MG63 (cell line): ENCODE measurements at places on chromosomes 5 and 9. TPM values are rescaled to one million over a fixed set of nuclear protein-coding genes. Genes with fewer than 3 reads are reported as not detected.

PCA3 gene
- total RNA-seq: not detected in 2 replicates

PLPPR1 gene
- not detected in 2 replicates for total RNA-seq

FGF10 gene
- not detected in 2 replicates for total RNA-seq

FRMPD1 gene
- total RNA-seq: not detected in 2 replicates

GRXCR2 gene
- not detected in 2 replicates for total RNA-seq

ROPN1L gene
- total RNA-seq: 3.0 and 5.4 TPM in 2 replicates

FGD3 gene
- total RNA-seq: not detected in 2 replicates

SVEP1 gene
- 38.1 and 40.0 TPM in 2 replicates for total RNA-seq

SAXO1 gene
- total RNA-seq: not detected in 2 replicates

SPEF2 gene
- 4.2 and 9.1 TPM in 2 replicates for total RNA-seq

DOK3 gene
- 0.92 TPM in 1 of 2 replicates, not detected in the other for total RNA-seq

KIF4B gene
- total RNA-seq: 0.03 and 0.10 TPM in 2 replicates

FABP6 gene
- total RNA-seq: 2.6 and 3.9 TPM in 2 replicates

GABRA1 gene
- total RNA-seq: not detected in 2 replicates

SLC23A1 gene
- total RNA-seq: not detected in 2 replicates

PCDH12 gene
- 8.4 TPM in 1 of 2 replicates, not detected in the other for total RNA-seq

TLX3 gene
- not detected in 2 replicates for total RNA-seq

LMBRD2 gene
- 6.4 and 8.4 TPM in 2 replicates for total RNA-seq

PCDHGA2 gene
- not detected in 2 replicates for total RNA-seq

COL15A1 gene
- total RNA-seq: 0.62 and 1.2 TPM in 2 replicates

FGFR4 gene
- 51.3 and 96.6 TPM in 2 replicates for total RNA-seq

CBY3 gene
- total RNA-seq: not detected in 2 replicates

LRRC70 gene
- 0.10 TPM in 1 of 2 replicates, not detected in the other for total RNA-seq

TRIM23 gene
- 4.3 and 17.9 TPM in 2 replicates for total RNA-seq

ADRB2 gene
- 5.3 and 12.9 TPM in 2 replicates for total RNA-seq

CDC25C gene
- total RNA-seq: 20.2 and 23.9 TPM in 2 replicates

PJA2 gene
- total RNA-seq: 43.8 and 57.7 TPM in 2 replicates

RABL6 gene
- 67.4 and 101 TPM in 2 replicates for total RNA-seq

CNTLN gene
- 4.2 and 7.2 TPM in 2 replicates for total RNA-seq

SYK gene
- total RNA-seq: 4.9 and 7.9 TPM in 2 replicates

SETX gene
- total RNA-seq: 16.5 and 24.2 TPM in 2 replicates

CDC20B gene
- total RNA-seq: not detected in 2 replicates

TRIM14 gene
- 4.2 and 10.5 TPM in 2 replicates for total RNA-seq

FIBCD1 gene
- total RNA-seq: not detected in 2 replicates

ZNG1F gene
- total RNA-seq: 1.7 and 19.5 TPM in 2 replicates

PCDHA9 gene
- not detected in 2 replicates for total RNA-seq

ARID3C gene
- 0.16 TPM in 1 of 2 replicates, not detected in the other for total RNA-seq

SLC36A3 gene
- not detected in 2 replicates for total RNA-seq

PCDHB14 gene
- total RNA-seq: 0.74 and 3.8 TPM in 2 replicates

PRRX2 gene
- 20.1 and 38.4 TPM in 2 replicates for total RNA-seq

DCTN4 gene
- 60.8 and 73.5 TPM in 2 replicates for total RNA-seq

ADCY2 gene
- not detected in 2 replicates for total RNA-seq

SH3RF2 gene
- 0.26 and 1.2 TPM in 2 replicates for total RNA-seq
